ENCODE measurements at places on chromosomes 16 and 17.

DNA sequence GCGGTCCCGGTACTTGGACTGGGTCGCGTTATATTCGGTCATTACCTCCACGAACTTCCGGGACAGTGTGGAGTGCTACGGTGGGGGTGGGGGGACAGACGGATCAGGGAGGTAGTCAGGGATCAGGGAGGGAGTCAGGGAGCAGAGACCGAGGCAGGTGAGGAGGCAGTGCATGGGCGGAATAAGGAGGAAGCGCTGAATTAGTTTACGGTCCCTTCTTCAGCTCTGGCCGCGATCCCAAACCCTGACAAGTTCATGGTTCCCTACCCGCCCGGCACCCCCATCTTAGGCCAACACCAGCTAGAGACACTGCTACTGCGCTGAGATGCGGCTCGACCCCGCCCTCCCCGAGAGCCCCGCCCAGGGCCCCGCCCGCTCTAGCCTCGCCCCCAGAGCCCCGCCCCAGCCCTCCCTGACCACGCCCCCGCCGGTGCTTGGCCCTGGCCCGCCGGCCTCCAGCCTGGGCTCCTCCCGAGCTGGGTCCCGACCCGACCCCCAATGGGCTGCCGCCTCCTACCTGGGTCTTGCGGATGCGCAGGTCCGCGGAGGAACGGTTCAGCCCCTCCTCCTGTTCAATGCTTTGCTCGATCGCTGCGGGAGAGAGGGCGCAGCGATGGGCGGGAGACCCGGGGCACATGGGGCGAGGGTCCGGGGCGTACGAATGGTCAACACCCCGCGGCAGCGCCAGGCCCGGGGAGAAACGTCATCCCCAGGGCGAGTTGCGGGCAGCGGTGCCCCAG, 12.1 kb downstream of the HSD3B7 start:
- DNase-seq = peak; percentile 85

DNA sequence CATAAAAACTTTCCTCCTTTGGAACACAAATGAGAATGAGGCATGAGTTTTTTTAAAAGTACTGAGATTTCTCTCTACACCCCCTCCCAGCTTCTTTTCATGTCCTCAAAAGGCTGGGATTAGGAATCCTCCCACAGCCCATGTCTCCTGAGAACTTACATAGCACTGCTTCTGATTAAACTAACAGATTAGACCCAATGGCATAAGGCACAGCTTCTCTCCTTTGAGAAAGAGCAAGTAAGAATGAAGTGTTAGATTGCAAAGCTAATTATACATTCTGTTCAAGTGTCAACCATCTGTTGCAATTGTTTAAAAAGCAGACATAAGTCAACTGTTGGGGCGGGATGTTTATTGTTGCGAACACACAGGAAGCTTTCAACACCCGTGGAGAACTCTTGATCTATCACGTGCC, 715.1 kb downstream of the CDH11 start:
- DNase-seq = no peak

DNA sequence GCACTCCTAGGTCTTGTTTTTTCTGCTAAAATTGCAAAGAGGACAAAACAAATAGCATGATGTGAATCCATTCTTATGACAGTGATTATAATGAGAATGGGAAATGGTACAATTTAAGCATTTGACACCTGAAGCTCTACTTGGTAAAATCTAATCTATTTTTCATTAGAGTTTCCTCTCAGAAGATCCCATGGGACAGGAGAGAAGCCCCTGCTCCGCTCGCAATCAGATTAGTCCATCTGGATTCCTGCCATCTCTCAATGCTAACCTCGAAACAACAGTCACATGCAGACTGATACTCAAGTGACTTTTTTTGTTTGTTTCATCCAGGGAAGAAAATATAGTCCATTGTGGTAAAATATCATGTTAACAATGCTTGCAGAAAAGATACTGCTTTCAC, 107.4 kb upstream of the TOM1L1 start:
- DNase-seq = no peak

DNA sequence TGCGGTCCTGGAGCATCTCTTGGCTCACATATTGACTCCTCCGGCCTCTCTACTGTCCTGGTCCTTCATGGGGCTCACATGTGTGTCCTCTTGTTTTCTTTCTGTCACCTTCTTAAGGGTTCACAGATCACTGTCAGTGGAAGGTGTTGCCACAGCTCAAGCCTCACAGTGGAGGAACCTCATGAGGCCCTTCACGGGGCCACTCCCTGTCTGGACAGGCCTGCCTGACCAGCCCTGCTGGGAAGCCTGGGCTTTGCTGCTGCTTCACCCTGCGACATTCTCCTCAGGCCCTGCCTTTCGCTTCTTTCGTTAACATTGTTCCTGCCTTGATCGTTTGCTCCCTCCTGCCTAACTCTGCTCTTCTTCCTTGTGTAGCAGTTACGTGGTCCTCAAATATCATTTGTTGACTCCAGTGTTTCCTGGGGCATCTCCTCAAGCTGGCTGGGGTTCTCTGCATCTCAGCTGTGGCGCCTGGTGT, 55.9 kb downstream of the WDR45B start:
- no peak for DNase-seq

GRCh38 chr17:16980813-16981731, 9.2 kb upstream of the TNFRSF13B start:
- no peak for DNase-seq

- no peak for DNase-seq
These were observed 21.8 kb downstream of the CACNA1H start for GRCh38 chr16:1174477-1175357.

DNA sequence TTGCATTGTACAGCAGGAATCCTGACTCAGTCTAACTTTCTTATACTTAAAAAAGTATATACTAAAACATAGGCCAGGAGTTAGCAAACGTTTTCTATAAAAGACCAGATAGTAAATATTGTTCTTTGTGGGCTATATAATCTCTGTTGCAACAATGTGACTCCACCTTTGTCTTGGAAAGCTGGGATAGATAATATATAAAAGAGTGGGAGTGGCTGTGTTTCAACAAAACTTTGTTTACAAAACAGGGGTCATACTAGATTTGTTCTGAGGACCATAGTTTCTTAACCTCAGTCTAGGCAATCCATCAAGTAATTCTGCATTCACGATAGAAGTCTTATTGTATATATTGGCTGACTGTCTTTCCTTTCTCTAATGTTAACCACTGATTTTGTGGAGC, 9.0 kb upstream of the TBC1D3B start:
- no peak for DNase-seq

DNA sequence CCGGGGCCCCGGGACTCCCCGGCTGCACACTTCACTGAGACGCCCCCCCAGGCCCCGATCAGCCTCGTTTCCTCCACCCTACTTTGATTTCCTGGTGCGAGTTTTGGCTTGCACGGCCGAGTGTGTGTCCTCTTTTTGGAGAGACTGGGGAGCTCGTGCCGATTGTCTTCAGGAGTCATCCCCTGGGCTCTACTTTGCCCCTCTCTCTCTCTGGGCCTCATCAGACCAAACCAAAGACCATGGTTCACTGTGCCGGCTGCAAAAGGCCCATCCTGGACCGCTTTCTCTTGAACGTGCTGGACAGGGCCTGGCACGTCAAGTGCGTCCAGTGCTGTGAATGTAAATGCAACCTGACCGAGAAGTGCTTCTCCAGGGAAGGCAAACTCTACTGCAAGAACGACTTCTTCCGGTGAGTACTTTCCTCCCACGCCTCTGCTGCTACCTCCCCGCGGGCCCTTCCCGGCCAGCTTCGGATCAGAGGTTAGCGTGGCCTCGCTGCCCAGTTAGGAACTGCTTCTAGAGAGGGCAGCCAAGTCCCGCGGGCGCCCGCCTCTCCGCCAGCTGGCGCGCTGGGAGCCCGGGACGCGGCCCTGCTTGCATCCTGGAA, 787 bp downstream of the LHX1 start:
- peak; percentile 22 for DNase-seq

- no peak for DNase-seq
These were observed 20.0 kb downstream of the ARHGAP23 start for GRCh38 chr17:38448208-38448771.

DNA sequence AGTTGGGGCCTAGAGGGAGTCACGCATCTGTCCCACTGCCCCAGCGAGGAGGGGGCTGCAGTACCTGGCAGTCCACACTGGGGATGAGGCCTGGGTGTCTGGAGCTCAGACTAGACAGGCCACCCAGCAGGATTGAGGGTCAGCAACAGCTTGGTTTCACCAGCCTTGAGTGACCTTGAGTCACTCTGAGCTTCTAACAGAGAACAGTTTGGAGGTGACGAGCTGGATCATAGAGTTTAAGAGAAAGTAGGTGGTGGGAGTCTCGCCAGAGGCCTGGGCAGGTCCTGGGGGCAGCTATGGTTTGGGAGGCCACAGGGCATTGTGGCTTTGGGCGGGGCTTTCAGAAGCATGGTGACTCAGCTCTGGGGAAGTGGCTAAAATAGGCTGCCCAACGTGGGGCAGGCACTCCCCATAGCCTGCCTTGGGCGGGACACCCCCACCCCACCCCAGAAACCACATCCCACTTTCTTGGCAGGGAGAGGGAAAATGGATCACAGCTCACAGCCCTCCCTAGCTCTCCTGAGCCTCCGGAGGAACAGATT, 20.5 kb downstream of the CDC42EP4 start:
- DNase-seq = peak; percentile 18

- DNase-seq = no peak
These were observed 380.3 kb upstream of the MAF start for GRCh38 chr16:79980650-79981521.

DNA sequence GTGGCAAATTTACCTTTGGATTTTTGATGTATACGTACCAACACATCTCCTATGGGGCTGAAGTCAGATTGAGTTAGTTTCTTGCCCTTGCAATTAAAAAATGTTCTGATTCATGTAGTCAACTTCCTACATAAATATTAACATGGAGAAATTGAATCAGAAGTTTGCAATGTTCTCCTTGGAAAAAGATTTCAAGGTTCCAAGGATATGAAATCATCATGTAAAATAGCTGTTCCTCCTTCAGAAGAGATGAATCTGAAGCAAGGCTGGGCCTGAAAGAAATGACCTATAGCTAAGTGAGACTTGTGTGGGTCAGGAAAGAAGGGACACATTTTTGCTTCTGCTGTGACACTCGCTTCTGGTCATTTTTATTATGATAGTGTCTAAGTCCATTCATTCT, 131.7 kb downstream of the RGS9 start:
- DNase-seq = no peak

GRCh38 chr17:73423159-73423715, 111.4 kb upstream of the CDC42EP4 start:
- DNase-seq = no peak

- no peak for DNase-seq
These were observed 11.3 kb upstream of the NFAT5 start for GRCh38 chr16:69554495-69554894.

- DNase-seq = peak; percentile 9
These were observed 678 bp downstream of the CDR2L start for GRCh38 chr17:74987909-74988711.

DNA sequence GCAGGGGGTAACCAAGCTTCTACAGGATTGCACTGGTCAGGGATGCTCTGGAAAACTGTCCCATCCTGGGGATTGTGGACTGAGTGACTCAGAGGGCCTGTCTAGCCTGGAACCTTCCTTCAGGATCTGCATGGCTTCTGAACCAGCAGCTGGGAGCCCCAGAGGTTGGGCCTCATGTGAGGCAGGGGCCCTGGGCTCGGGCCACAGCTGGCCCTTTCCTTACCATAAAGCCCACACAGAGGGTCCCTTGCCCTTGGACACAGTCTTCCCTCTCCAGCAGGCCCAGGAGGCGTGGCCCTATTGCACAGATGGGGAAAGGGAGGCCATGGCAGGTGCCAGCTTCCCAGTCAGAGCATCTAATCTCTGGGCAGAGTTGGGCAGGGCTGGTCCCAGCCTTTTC, 30.5 kb downstream of the ADCY7 start:
- DNase-seq = no peak

- no peak for DNase-seq
These were observed 541 bp upstream of the RBBP6 start for GRCh38 chr16:24538756-24539294.

- no peak for DNase-seq
These were observed 196.3 kb upstream of the CDH11 start for GRCh38 chr16:65318138-65318537.

GRCh38 chr17:51891936-51892335, 266.6 kb downstream of the CA10 start:
- no peak for DNase-seq

DNA sequence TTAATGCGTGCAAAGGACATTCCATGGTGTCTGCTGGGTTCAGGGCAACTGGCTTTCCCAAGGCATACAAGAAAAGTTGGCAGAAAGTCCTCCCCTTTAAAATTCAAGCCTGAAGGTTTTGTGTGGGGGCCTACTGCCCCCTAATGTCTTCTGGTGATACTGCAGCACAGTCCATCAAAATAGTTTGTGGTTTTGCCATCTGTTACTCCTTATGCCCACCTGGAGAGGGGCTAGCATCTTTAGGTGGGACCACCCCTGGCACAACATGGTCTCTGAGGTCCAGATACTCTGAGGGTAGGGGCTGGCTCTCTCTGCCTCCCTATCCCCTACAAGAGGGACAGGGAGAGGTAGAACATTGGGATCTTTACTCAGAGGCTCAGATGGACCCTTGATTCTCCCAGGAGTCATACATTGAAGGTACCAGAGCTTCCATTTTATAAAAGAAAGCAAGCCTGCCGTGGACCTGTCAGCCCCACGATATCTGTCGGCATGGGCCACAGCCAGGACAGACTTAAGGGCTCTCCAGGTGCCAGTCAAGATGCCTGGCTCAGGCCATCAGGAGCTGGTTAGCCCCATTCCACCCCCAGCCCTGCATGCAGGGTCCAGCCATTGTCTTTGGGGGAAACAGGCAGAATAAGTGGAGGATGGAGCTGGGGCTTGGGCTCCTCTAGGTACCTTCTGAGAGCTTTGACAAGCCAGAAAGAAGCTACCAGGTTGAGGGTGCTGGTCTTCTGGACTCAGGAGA, 6.3 kb downstream of the ESRP2 start:
- DNase-seq = peak; percentile 66

DNA sequence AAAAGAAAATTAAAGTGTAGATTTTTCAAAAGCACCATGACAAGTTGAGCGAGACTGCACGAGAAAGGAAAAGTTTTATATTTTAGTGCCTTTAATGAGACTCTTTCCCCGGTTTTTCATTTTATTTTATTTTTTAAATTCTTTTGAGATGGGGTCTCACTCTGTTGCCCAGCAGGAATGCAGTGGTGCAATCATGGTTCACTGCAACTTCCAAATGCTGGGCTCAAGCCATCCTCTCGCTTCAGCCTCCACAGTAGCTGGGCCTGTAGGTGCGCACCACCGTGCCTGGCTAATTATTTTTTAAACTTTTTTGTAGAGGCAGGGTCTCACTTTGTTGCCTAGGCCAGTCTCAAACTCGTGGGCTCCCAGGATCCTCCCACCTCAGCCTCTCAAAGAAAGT, 5.7 kb upstream of the ATP2A3 start:
- DNase-seq = no peak

GRCh38 chr17:77609553-77610517, 348.7 kb upstream of the TNRC6C start:
- peak; percentile 79 for DNase-seq

Measured in CD4-positive, alpha-beta T cell treated with Interleukin-10 for 1 hour (primary cell).